Activated naive CD4-positive, alpha-beta T cell treated with anti-CD3 and anti-CD28 coated beads, Interleukin-2, amount 50 U/mL, for 16 hours (primary cell): ENCODE measurements at places on chromosomes 5 and 9.

DNA sequence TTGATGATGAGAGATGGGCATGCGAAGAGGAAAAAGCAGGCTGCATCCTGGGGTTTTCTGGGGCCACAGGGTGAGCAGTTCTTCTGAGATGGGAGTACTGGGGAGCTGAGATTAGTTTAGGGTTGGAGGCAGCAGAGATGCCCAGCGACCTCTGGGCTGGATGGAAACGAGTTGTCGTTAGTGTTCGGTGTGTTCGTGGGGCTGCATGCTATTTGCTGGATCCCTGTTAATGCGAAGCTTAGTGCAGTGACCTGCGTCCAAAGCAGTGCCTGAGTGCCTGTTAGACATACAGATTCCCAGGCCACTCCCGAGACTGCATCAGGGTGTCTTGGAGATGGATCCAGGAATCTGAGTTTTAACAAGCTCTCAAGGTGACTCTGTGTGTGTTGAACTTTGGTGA lies 201.3 kb downstream of the CACNA1B start:
- DNase-seq, result no peak

DNA sequence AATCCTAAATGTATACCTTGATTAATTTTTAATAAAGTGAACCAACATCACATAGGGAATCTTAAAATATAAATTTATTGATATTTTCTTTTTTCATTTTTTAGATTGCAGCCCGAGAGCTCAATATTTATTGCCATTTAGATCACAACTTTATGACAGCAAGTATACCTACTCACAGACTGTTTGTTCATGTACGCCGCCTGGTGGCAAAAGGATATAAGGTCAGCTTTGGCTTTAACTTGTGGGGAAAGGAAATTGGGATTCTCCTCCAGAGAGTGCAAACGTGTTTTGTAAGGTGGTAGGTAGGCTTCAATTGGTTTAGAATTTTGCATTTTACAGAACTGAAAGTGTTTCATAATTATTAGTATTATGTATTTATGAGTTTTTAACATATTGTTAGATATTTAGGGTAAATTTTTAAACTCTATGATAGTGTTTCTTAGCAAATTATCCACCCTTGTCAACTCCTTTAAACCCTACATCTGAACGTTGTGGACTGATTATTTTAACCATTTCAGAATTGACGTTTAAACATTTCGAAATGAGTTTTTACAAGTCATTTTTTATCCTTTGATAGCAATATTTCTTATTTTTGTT lies 17.5 kb upstream of the DHFR start:
- DNase-seq, result peak; percentile 67

GRCh38 chr5:83475935-83476814 lies 4.6 kb downstream of the VCAN start:
- no peak for DNase-seq

DNA sequence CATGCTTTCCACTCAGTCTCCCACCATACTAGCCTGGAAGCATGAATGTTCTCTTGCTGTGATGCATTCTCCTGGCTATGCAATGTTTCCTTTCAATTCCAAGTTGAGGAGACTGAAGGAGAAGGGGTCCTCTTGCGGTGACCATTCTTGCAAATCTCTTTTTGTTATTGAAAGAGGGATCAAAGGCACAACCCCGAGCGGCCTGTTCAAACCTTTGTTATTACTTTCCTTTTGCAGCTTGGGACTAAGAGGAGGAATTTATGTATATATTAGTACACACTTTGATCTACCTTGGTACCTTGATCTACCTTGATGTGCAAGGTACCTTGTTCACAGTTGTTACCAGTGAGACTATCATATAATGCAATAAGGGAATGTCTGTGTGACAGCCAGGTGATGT lies 147.3 kb downstream of the KCTD16 start:
- no peak for DNase-seq

DNA sequence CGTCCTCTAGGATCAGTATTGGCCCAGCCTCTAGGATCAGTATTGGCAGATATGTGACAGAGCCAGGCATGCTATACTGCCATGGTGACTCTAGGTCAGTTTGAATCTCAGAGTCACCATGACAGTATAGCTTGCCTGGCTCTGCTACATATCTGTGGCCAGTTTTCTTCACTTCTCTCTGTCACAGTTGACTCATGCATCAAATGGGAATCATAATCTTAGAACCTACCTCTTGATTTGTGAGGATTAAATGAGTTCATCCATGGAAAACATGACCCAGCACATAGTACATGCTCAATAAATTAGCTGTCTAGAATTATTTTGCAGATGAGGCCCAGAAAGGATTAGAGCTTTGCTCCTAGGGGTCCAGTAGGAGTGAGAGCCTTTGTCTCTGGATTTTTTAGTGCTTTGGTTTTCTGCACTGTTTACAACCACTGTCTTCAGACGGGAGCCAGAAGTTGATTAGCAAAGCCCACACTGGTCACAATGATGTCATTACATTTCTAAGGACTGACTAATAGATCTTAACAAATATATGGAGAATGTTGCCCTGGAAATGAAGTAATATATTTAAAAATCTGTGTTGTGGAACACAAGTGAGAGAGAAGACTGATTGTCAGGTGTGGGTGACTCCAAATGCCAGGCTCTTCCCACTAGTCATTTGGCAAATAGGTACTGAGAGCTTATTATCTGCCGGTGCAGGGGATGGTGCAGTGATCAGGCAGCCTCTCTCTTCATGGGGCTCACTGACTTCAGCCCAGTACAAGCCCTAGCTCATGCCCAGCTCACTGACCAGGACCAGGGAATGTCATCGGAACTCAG lies 76.0 kb downstream of the COL15A1 start:
- DNase-seq, result no peak

- no peak for DNase-seq
Observed at GRCh38 chr9:138045541-138046490, 168.2 kb downstream of the CACNA1B start.

DNA sequence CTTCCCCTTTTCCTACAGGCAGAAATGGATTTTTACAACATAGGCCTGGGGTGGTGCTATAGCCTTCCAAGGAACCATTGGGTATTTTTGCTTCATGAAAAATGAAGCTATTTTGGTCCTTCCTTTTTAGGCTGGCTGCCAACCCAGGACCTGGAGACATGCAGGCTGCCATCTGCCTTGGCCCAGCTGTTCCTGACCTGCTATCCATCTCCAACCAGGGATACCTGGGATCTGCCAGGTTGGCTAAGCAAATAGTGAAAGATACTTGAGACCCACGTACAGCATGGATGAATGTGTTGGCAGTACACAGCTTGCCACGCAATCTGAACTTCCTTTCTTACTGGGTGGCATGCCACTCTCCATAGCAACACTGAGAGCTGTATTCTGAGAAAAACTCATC lies 31.1 kb downstream of the MRPS27 start:
- no peak for DNase-seq

- DNase-seq, result no peak
Observed at GRCh38 chr5:173839117-173839713, 48.9 kb upstream of the CPEB4 start.

- no peak for DNase-seq
Observed at GRCh38 chr5:179182601-179183000, 122.4 kb downstream of the ZNF354C start.
